ENCODE measurements at places on chromosomes 16 and 17.

DNA sequence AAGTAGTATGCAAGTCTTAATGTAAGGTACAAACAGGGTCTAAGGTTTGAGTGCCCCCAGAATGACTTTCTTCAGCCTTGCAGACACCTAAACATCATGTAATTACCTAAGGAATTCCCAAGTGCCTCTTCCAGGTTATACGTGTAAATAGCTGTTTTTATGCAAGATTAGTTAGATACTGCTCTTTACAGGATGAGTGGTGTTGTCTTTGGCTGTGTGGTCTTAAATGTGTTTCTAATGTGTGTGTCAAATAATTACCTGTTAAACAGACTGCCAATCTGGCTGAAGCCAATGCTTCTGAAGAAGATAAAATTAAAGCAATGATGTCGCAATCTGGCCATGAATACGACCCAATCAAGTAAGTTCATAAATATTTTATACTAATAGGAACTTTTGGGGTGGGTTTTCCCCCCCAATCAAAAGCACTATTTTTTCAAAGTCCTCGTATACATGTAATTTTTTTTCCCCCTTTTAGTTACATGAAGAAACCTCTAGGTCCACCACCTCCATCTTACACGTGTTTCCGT lies 16.0 kb downstream of the RBBP6 start:
- no peak for DNase-seq

GRCh38 chr16:17194190-17194780 lies 276.5 kb downstream of the XYLT1 start:
- no peak for DNase-seq

- peak; percentile 91 for DNase-seq
These were observed 31.1 kb downstream of the RAI1 start for GRCh38 chr17:17712268-17712924.

- no peak for DNase-seq
These were observed 255.5 kb downstream of the PRKCA start for GRCh38 chr17:66557886-66558285.

GRCh38 chr16:3175157-3176093 lies 12.6 kb upstream of the OR1F1 start:
- peak; percentile 54 for DNase-seq

DNA sequence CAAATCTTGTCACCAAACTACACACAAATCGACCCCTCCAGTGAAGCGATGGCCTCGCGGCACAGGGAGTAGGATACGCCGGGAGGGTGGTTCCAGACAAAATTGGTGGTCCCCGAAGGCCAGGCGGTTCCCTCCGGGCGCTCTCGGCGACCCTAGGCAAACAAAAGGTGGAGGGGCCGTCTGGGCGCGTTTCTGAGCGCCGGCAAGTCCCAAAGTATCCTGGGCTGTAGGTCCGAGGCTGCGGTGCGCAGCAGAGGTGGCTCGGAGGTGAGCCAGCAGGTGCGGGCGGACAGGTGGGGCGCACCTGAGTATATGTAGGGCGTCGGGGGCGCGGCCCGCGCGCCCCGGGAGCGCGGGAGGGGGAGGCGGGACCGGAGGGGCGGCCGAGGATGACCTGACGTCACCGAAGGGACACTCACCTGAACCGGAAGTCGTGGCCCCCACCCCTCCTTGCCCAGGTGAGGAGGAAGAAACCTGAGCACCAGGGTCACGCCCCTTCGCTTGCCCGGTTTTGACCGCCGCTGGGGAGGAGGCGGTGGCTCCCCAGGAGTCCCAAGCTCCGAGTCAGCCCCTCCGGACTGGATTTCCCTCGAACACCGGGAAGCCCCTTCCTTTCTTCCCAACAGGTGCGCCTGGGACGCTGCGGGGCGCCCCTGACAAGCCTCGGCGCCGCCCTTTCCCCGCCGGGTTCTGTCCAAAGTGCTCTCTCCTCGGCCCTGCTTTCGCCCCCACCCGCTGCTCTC lies at the start of gene CLDN7:
Gene CLDN7, minus strand, starts transcription at position 287 of the 743 bp plus-strand sequence. CDS start 435 bp downstream, outside the sequence.
- no peak for DNase-seq

DNA sequence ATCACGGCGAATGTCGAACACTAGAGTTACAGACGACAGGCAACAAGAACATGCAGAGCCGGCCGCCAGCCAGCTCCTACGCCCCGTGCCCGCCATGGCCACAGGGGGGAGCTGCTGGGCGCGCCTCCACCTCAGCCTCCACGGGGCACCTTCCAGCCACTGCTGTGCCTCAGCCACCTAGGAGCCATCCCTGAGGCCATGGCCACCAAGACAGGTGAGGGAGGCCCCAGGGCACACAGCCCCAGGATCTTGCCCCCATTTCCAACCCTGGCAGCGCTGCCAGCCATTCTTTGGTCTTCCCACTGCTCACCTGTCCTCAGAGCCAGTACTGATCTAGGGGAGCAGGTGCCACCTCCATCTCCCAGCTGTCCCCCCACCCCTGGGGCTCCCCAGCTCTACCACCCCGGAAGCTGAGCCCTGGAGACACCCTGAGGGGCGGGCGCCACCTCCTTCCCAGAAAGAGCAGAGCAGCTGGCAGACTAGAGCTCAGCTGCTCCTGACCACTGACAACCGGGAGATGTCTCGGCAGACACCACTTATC lies 11.8 kb downstream of the GNPTG start:
- peak; percentile 51 for DNase-seq

GRCh38 chr17:978103-979093 lies 1.2 kb downstream of the NXN start:
- no peak for DNase-seq

- DNase-seq = no peak
These were observed 2.0 kb downstream of the PRSS33 start for GRCh38 chr16:2785101-2785991.

GRCh38 chr16:17657045-17657444 lies 186.3 kb upstream of the XYLT1 start:
- DNase-seq = no peak

DNA sequence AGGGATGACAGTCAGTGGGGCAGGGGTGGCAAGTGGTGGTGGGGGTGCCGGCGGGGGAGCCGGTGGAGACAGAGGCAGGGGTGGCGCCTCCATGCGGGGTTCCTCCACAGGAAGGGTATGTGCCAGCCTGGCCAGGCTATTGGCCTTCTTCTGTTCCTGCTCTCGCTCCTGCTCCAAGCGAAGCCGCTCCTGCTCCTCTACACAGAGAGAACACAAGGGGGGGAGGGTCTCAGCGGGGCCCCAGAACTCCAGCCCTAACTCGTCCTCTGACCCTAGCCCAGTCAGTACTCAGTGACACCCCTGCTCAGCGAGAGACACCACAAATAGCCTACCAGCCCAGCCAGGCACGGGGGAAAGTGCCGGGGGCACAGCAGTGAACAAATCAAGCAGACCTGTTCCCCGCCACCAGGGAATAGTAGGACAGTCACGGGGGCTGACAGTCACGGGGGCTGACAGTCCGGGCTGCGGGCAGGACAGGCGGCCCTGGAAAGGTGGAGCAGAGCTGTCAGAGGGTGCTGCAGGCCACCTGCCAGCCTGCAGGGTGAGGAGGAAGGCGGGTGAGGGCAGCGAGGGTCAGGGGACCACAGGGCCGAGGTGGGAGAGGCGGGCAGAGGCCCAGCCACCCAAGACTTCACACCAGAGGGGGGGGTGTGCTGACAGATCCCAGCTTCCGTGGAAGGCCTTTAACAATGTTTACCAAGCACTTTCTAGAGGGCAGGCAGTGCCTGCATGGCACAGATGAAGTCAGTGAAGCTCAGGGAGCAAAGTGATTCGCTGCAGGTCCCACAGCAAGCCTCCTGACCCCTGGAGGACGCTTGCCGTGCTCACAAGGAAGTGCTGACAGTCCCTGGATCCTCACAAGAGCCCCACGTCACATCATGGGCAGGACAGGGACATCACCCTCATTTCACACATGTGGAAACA lies 5.3 kb downstream of the MNT start:
- peak; percentile 62 for DNase-seq

DNA sequence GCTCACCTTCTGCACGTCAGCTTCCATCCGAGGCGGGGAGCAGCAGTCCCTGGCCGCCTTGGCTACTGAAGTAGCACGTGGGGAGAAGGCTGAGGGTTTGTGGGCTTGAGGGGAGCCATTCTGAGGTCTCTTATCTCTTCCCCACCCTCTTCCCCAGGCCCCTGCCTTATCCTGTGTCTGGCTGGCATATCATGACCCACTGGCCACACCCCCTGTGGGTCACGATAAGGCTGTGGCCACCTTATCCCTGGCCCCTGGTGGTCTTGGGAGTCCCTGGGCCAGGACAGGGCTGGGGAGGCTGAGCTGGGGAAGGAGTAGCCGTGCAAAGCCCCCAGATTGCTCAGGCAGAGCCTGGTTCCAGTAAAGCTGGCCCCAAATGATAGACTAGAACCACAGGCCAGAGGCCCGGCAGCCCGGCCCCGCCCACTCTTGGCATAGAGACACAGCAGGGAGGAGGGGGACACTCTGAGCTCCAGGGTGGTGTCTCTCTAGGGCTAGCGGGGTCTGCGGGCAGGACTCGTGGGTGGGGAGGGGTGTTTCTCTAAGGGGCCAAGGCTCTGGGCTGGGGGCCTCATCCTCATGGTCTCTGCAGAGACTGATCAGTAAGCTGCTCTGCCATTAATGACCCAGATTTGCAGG lies 7.6 kb downstream of the SPNS2 start:
- DNase-seq = no peak

DNA sequence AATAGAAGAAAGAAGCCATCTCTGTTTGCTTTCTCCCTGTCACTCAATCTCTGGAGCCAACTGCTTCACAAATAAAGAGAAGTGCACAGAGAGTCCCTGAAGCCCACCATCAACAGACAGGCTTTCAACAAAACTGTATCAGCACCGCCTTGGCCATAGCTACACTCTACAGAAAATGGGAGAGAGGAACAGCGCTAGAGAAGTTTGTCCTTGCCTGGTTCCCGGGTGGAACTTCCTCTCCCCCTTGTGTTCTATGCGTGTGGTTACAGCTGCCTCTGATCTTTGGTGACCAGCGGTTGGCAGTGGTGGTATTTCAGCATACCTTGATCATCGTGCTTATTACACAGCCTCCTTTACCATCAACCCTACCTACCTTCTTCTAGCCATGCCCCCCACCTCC lies 91.4 kb upstream of the CCL2 start:
- no peak for DNase-seq

DNA sequence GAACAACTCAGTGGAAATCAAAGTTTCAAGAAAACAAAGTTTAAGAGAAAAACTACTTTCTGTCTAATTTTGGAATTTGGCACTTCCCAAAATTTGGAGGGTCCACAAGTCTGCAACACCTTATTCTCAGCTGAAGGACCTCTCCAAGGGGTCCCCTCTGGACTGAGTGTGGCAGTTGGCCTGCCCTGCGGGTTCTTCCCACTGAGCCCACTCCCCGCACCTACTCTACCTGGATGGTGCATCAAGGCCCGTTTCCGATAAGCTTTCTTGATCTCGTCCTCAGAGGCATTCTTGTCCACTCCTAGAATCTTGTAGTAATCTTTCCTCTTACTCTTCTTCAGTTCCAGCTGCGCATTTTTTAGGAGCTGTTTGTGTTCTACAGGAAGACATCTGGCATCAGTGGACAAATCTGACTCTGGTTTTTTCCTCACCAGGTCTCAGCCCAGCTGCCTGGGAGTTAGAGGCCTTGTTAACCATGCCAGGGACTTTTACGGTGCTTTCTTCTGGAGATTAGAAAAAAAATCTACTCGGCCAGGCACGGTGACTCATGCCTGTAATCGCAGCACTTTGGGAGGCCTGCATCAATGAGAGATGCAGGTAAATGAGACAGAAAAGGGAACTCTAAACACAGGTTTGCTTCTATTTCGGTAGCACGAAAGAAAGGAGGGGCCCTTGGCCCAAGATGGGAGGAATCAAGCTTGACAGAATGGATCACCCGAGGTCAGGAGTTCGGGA lies 15.6 kb downstream of the CNP start:
- peak; percentile 60 for DNase-seq

- DNase-seq = no peak
These were observed 56.0 kb downstream of the RAP1GAP2 start for GRCh38 chr17:2852221-2852620.

GRCh38 chr16:4378161-4378666 lies 6.6 kb downstream of the VASN start:
- no peak for DNase-seq

- no peak for DNase-seq
These were observed 26.2 kb upstream of the ZNF652 start for GRCh38 chr17:49388290-49388640.

DNA sequence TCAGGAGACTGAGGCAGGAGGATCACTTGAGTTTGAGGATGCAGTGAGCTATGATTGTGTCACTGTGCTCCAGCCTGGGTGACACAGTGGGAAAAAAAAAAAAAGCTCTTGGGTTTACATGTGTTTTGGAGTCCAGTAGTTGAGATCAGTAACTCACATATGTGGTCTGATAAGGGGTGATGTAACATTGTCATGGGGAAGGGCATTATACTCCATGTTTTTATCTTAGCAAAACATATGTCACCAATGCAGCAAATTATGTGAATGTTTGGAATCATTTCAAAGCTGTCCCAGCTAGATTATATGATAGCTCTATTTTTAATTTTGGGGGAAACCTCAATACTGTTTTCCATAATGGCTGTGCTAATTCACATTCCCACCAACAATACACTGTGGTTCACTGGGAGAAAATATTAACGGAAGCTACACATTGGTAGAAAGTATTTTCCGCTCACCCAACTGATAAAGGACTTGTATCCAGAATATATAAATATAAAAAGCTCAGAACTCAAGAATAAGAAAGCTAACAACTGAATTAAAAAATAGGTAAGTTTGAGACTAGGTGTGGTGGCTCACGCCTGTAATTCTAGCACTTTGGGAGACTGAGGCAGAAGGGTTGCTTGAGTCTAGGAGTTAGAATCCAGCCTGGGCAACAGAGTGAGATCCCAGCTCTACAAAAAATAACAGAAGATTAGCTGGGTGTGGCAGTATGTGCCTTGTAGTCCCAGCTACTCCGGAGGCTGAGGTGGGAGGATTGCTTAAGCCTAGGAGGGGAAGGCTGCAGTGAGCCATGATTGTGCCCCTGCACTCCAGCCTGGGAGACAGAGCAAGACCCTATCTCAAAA lies 224.1 kb upstream of the TBX2 start:
- DNase-seq = no peak

DNA sequence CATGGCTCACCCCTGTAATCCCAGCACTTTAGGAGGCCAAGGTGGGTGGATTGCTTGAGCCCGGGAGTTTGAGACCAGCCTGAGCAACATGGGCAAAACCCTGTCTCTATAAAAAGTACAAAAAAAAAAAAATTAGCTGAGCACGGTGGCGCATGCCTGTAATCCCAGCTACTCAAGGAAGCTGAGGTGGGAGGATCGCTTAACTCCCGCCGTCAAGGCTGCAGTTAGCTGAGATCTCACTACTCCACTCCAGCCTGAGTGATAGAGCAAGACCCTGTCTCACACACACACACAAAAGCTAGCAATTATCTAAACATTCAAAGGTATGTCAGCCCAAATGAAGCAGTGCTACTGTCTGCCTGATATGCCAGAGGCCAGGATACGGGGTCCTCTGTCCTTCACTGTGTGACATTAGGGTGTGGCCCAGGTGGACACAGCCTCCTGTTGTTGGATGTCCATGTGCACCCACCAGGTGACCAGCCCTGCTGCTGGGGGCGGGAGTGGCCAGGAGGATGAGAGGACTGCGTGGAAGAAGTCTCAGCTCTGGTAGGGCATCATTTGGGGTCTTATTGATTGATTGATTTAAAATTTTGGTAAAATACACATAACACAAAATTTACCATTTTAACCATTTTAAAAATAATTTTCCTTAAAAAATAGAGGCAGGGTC lies 3.9 kb downstream of the NLRC3 start:
- DNase-seq = no peak

GRCh38 chr16:87076950-87077749 lies 240.0 kb downstream of the C16orf95 start:
- peak; percentile 76 for DNase-seq

- peak; percentile 72 for DNase-seq
These were observed 5.1 kb downstream of the INPP5K start for GRCh38 chr17:1511290-1511689.
